ENCODE measurements at places on chromosomes 1 and 21.
A peak's percentile ranks its signal among the peaks of the same experiment; 100 is the strongest.

DNA sequence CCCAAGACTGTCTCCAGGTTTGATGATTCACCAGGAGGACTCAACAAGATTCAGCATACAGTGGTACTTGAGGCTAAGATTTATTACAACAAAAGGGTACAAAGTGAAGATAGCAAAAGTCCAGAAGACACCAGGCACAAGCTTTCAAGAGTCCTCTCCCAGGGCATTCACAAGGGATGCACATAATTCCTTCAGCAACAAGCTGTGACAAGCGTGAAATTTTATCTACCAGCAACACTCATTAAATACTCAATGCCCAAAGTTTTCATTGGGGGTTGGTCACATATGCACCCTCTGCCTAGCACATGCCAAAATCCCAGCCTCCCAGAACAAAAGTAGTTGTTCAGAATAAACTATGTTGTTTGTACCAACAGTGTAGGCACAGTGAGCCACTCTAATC is 62.3 kb downstream of the PRKACB start:
- DNase-seq = no peak

GRCh38 chr1:170503665-170504064 is 28.3 kb upstream of the GORAB start:
- DNase-seq = no peak

DNA sequence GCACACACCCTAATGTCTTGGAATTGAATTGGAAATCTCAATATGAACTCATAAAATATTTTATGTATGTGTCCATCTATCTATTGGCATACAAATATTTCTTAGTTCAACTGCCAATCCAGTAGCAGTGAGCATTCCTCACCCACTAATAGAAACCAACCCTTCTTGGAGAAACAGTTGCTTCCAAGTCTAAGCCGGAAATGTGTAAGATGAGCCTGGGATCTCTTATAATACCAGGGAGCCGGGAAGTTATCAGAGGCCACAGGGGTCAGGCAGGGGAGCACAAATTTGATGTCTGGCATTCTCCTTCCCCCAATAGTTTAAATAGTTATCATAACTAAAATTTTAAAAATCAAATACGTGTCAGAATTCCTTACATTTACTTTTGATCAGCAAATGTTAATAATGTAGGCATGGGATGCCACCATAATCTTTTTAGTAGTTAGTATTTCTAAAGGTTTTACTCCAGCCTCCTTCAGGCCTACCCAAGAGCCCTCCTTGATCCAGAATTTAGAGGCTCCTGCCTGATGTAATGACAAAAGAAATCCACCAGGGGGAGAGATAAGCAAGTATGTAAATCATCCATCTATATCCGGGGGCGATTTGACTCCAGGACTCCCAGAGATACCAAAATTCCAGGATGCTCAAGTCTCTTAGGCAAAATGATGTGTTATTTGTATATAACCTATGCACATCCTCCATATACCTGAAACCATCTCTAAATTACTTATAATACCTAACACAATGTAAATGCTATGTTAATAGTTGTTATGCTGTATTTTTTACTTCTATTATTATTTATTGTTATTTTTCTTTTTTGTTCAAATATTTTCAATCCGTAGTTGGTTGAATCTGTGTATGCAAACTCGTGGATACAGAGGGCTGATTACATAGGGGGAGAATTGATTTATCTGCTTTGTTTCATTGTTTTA is 218.7 kb upstream of the COA6 start:
- DNase-seq = peak; percentile 40

- no peak for DNase-seq
Measured at GRCh38 chr1:11337580-11338073, 64.6 kb downstream of the UBIAD1 start.

DNA sequence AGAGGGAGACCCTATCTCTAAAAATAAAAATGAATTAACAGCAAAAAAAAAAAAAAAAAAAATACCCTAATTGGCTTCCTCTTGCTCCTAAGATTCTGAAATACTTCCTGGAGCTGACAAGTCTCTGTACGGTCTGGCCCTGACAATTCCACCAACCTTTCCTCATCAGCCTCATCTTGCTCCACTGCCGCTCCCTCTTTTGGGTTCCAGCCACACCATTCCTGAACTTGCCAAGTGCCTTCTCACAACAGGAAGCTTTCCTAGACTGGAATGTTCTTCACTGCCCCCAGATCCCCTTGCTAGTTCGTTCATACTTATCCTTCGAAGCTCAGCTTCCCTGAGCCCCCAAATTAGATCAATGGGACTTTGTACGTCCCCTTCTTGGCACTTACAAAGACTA is 37.0 kb downstream of the AKNAD1 start:
- DNase-seq = no peak

DNA sequence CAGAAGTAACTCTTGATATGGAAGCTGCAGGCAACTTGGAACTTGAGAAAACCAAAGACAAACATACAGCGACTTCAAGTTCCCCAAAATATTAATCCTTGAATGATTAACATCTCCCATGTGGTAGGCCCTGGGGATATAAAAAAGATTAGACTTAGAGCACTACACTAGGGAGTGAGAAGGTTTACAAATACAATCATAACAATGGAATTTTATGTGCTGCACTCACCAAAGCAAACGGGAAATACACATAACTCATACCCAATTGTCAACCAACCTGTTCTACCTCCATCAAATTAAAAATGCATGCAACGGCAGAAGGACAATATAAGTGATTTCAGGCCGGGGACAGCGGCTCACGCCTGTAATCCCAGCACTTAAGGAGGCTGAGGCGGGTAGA is 3.7 kb downstream of the SMYD3 start:
- DNase-seq = peak; percentile 25

- DNase-seq = no peak
Measured at GRCh38 chr1:1176931-1177330, 3.3 kb downstream of the TTLL10 start.

GRCh38 chr1:85224295-85224694 is 23.5 kb upstream of the SYDE2 start:
- no peak for DNase-seq

DNA sequence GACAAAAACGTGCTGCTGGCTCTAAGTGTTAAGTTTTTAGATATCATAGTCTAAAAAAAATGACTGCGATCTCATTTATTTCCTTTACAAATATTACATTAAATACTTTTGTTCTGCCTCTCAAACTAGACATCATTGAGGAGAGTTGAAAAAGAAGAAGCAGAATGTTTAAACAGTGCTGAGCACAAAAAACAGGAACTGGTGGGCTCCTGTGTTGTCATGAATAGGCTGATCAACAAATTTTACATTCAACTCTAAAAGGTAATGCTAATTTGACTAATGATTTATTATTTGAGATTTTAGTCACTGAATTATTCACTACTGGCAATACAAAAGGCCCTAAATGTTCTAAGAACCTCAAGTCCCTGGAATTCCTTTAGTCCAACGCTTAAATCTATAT is 66.1 kb downstream of the GPATCH2 start:
- DNase-seq = no peak
